Forelimb muscle (tissue), 1 donor: ENCODE measurements at places on chromosomes 7 and 10. TPM values are rescaled to one million over a fixed set of nuclear protein-coding genes. Genes with fewer than 3 reads are reported as not detected.

Gene KLF14
- polyA plus RNA-seq: 1.1 TPM

Gene OR6V1
- polyA plus RNA-seq: not detected

Gene DNAJC12
- 5.6 TPM for polyA plus RNA-seq

DNA sequence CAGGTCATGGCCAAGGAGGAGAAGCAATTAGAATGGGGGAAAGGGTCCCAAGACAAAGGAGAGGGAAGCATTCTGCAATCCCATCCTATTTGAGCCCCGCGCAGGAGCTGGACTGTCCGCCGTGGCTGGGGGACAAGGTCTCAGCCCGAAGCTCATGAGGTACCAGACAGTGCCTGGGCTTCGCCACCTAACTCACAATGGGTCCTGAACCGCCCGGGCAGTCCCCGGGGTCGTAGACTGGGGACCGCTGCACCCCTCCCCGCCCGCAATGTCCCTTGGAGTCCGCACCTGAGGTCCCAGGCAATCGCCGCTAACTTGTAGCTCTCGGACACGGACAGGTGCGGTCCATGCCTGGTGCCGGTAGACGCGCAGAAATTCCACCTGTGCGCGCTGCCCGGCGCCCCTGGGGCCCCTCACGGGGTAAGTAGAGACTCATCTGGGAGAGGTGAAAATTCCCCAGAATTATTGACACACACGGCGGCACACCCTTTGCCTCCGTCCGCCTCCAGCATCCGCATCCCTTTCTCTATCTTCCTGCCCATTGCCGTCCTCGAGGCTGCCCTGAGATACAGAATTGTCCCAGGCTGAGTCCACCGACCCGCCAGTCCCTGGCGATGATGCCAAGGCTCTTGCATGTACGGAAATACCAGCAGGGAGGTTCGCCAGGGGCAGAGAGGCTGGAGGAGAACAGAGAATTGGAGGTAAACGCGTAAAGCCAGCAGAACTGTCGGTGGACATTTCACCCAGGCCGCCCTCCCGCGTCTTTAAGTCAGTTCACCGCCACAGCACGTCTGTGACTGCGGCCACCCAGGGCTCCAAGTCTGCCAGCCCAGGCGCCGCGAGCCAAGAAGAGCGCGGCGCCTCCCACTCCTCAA lies 1.8 kb downstream of the CHRM2 start:
- no peak for DNase-seq

- DNase-seq: no peak
These were observed 28.2 kb upstream of the BMS1 start for GRCh38 chr10:42754155-42755027.

DNA sequence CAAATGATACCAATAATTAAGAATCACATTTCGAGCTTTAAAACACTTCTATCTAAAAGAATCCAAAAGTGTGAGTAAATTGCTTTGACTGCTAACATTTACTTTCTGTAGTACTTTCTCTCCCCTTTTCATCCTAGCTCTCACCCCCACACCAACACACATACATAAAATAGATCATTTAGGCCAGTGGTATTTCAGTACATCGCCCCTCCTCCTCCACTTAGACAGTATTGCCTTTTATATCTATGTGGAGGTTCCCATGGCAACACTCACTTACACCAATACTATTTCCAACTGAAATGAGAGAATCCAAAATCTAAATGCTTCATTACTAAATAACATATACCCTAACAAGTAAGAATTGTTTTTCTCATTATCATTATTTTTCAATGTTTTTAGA lies 58.9 kb downstream of the HIBADH start:
- no peak for DNase-seq

- DNase-seq: no peak
These were observed 152.0 kb downstream of the ZNF22 start for GRCh38 chr10:45152726-45153125.

DNA sequence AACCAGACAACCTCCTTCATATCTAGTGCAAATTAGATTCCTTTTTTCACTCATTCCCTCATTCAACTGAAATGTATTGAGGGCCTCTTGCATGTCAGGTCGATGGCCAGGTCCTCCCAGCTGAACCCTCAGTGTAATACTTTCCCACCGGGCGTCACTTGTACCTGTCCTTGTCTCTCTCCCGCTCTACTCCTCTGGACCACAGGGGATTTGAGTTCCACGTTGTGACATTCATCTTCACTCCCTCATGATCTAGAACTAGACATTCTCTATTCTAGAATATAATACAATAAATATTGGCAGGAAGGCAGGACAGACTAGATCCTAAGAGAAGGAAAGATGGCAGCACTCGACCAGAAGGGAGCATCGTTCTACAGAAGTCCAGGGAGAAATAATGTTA lies 83.9 kb downstream of the WNT2 start:
- no peak for DNase-seq

- no peak for DNase-seq
These were observed 45.0 kb upstream of the GPR37 start for GRCh38 chr7:124810605-124811004.
